ENCODE measurements at places on chromosomes 7 and 10. TPM values are rescaled to one million over a fixed set of nuclear protein-coding genes. Genes with fewer than 3 reads are reported as not detected.

- DNase-seq = no peak
Measured at GRCh38 chr7:40211276-40212003, 76.6 kb downstream of the SUGCT start.

- DNase-seq = no peak
Measured at GRCh38 chr10:47295411-47295810, 4.6 kb upstream of the GDF10 start.

DNA sequence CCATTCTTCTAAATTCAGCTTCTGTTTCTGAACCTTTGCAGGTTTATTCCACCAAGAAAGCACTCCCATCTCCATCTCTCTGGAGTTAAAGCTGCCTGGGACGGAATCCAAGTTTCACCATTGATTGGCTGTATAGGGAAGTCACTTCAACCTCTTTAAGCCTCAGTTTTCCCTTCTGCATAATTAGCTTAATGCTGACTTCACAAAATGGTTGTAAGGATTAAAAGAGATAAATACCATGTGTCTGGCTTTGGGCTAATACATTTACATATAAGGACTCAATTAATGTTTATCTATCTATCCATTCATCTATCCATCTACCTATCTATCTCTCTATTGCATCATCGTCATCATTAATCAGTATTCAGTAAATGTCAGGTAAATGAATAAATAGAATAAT is 629.6 kb upstream of the MGMT start:
- no peak for DNase-seq

DNA sequence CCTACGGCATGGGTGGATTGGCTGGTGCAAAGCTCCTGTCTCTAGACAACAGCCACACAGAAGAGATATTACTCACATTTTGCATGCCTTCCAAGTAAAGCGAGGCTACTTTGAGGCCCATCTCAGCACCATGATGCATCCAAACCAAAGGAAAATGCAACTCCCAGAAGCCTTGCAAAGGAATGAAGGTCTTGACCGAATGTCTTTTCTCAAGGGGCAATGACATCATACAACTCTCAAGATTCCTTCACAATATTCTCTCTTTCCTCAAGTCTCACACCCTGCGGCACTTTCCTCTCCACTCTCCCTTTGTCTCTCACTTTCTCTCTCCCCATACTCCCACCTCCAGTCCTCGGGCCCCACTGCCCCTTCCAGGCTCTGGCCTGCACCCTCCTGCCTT is 44.8 kb upstream of the CPXM2 start:
- DNase-seq = no peak

DNA sequence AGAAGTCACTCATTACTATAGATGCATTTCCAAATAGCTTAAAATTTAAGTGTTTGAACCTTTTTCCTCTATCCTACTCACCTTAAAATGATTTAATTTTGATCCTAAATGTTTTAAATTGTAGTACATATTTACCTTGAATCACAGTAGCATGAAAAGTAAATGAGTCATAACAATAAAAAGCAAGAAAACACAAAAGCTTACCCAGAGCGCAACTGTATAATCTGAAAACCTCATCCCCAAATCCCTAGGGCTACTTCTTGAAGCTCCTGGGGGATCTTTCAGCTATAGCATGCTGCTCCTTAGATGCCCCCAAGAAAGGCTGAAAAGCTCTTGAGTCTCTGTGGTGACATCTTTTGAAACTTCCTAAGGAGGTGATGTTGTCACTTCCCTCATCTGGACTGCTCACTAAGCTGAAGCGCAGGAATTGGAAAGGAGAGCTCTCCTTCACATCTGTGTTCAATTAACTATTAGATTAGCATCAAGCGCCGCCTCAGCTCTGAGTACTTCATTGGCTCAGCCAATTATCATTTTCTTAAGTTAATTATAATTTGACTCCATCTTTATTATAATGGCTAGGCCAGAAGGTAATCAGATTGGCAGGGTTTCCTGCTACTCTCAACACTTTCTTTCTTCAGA is 60.2 kb downstream of the SEMA3E start:
- no peak for DNase-seq

DNA sequence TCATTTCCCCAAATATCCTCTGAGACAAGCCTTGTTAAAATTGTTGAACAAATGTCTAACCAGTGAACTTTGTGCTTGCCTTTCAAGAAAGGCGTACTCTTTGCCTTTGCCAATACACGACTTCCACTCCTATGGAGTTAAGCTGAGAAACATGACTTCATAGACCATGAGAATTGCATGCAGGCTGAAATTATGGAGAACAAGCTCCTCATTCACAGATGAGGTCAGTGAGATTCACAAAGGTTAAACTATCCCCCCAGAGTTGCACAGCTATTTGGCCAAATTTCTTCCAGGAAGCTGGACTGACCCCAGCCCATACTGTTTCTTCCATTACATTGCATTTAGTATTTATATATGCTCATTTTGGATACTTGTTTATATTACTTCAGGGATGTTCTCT is 221.4 kb upstream of the SEMA3C start:
- DNase-seq = no peak

GRCh38 chr7:139230484-139230773 is 608 bp upstream of the UBN2 start:
- no peak for DNase-seq

GRCh38 chr7:21383227-21384220 is 44.4 kb upstream of the SP4 start:
- DNase-seq = no peak

DNA sequence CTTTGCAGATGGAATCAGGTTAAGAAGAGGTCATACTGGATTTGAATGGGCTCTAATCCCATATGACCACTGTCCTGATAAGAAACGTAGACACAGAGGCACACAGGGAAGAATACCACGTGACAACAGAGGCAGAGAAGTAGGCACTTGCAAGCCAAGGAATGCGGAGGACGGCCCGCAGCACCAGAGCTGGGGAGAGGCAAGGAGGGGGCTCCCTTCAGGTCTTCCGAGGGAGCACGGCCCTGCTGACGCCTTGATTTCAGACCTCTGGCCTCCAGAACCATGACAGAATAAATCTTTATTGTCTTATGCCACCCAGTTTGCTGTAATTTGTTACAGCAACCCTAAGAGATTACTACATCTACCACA is 44.7 kb upstream of the TMEM213 start:
- no peak for DNase-seq

GRCh38 chr7:101792051-101792681 is 25.3 kb upstream of the CUX1 start:
- DNase-seq = no peak

GRCh38 chr7:11517853-11518252 is 314.1 kb downstream of the THSD7A start:
- no peak for DNase-seq

The NEBL gene
- 9.8 TPM for total RNA-seq

The BMI1 gene
- total RNA-seq = 17.7 TPM

The POM121C gene
- total RNA-seq = 30.5 TPM

The PON1 gene
- total RNA-seq = not detected

The STAG3 gene
- total RNA-seq = 3.5 TPM

The OR2A7 gene
- not detected for total RNA-seq

The TRPV5 gene
- not detected for total RNA-seq
